NCI-H1694 treated with DMSO at 0.1 percent for 48 hours (cell line): ENCODE measurements at places on chromosomes 16 and 17.
A peak's percentile ranks its signal among the peaks of the same experiment; 100 is the strongest.

- DNase-seq = no peak
These were observed 22.2 kb downstream of the CFAP52 start for GRCh38 chr17:9598661-9599060.

DNA sequence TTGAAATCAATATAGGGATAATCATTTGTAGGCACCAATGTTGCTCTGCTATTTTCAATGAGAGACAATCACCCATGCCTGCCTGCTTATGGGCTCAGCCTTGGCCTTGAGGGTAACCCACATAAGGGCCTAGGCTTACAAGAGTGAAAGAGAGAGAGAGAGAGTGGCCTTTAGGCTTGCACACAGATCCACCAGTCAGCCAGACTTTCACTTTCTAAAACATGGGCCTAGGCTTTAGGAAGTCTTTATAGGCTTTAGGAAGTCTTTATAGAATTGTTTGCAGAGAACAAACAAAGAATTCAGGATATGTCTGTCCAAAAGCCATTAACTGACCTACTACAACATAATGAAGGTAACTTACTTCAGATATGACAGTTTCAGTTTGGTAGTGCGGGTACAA is 3.4 kb downstream of the ABCA9 start:
- DNase-seq = no peak

DNA sequence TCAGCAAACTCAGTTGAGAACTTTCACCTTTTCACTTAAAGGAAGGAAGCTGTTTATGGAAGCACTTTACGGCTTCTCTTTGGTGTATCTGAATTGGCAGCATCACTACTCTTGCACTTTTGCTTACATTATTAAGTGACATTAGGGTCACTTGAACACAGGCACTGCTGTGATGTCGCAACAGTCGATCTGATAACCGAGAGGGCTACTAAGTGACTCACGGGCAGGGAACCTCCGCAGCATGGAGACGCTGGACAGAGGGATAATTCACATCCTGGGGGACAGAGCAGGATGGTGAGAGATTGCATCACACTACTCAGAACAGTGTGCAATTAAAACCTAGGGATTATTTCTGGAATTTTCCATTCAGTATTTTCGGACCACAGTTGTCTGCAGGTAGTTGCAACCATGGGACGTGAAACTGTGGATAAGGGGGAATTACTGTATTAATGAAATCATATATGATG is 56.5 kb downstream of the DNAH2 start:
- no peak for DNase-seq

DNA sequence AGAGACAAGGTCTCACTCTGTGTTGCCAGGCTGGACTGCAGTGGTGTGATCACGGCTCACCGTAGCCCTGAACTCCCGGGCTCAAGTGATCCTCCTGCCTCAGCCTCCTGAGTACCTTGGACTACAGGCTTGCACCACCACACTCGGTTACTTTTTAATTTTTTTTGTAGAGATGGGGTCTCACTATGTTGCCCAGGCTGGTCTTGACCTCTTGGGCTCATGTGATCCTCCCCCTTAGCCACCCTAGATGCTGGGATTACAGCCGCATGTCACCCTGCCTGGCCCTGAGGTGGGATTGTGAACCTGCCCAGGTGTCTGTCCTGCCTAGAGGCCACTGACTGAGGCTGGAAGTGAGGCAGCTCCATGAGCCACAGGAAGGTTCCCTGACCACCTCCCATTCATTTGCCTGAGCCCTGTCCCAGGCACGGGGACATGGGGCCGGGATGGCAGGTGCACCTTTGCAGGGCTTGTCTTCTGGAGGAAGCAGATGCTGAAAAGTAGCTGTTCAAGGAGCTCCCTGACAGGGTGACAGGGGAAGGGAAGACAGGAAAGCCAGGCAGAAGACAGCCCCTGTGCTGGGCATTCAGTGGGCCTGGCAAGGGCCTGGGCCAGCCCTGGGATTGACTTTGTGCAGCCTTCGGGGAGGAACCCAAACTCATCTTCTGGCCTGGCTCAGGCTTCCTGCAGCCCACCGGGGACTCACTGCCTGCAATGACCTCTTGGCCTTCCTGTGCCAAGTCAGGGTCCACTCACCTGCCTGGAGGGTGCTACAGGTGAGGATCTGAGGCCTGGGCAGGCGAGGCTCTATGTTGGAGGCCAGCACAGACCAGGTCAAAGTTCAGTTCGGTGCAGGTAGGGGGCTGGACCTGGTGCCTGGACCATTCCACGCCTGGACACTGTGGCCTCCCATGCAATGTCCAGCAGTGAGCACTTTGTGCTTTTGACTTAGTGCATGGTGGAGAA is 8.1 kb upstream of the NOTUM start:
- DNase-seq = no peak

DNA sequence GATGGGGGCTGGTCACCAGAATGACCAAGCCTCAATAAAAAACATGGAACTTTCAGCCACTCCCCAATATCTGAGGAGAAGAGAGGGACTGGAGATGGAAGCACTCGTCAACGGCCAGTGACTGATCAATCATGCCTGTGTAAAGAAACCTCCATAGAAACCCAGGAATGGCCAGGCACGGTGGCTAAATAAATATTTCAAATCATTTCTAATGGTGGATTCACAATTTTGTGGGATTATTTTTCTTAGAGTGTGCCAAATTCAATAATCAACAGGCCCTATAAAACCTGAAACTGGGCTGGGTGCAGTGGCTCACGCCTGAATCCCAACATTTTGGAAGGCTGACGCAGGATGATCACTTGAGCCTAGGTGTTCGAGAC is 16.4 kb downstream of the NSMCE1 start:
- no peak for DNase-seq

DNA sequence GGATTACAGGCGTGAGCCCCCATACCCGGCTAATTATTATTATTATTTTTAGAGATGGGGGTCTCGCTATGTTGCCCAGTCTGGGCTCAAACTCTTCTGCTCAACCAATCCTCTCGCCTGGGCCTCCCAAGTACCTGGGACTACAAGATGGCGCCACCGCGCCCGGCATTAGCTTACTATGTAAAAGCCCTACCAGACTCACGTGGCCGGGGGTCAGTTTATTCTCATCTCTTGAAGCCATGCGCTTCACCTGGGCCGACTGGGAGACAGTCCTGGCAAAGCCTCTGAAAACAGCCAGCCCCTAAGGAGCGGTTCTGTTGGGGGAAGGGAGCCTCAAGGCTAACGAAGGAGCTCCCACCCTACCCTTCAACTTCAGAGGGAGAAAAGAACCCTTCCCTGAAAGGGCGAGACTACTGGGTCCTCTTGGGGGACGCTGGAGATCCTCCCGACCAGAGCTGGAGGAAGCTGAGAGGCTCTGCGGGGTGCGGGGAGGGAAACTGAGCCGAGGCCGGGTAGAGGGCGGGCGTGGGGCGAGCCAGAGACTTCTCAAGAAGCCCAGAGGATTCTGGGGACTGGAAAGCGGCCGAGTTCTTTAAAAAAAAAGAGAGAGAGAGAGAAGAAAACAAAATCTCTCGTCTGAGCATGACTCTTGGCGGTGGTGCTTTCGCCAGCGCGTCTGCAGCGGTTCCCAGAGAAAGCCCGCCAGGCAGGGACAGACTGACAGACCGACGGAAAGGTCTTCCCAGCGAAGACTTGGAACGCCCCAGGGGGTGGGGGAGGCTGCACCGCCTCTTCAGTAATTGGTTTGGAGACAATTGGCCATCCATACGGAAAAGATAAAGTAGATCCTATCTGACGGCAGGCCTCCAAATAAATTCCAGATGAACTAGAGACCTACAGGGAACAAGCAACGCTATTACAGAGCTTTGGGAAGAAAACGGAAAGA is 5.6 kb upstream of the TUBG2 start:
- DNase-seq = no peak

DNA sequence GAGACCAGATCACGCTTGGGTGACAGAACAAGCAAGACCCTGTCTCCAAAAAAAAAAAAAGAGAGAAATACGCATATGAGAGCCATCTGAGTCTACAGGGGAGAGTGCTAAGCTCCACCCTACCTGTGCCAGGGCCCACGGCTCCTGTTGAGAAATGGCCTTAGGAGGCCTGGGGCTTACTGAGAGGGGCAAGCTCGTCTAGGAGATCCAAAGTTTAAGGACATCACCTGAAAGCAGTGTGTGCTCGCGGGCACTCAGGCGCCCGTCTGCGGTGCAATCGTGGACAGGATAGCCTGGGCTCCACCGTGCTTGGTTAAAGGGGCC is 14.5 kb upstream of the BAIAP2 start:
- no peak for DNase-seq

GRCh38 chr17:31565652-31566051 is 174.2 kb downstream of the RAB11FIP4 start:
- DNase-seq = no peak

- peak; percentile 4 for DNase-seq
These were observed 451.3 kb downstream of the PMP22 start for GRCh38 chr17:14813649-14814370.

GRCh38 chr17:45289301-45290268 is 27.2 kb downstream of the MAP3K14 start:
- DNase-seq = no peak

- DNase-seq = no peak
These were observed 46.2 kb downstream of the SMPD3 start for GRCh38 chr16:68401871-68402747.

- no peak for DNase-seq
These were observed 7.8 kb downstream of the NCBP3 start for GRCh38 chr17:3838206-3838605.

DNA sequence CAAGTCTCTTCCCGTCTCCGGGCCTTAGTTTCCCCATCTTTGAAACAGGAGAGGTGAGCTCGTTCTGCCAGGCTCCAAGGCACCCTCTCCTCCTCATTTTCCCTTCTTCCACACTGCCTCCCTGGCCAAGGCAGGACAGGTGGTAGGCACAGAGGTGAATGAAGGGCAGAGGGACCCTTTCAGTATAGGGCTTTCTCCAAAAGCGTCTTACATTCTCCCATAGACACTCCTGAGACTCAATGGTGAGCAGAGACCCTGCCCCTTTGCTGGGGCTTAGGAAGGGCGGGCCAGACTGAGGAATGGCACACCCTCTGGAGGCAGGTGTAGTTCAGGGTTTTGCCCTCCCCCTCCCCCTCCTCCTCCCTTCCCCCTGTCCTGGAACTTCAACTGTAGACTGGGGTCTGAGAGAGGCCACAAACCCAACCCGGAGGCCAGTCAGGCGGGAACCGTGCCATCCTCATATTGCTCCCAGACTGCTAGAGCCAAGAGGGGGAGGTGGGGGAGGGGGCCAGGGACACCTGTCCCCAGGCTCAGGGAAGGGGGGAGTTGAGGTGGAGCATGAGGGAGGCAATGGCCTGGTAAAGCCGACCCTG is 1.9 kb downstream of the PLEKHH3 start:
- DNase-seq = no peak

- no peak for DNase-seq
These were observed 40.7 kb downstream of the RGS9 start for GRCh38 chr17:65177901-65178300.

GRCh38 chr17:28963055-28963611 is 11.8 kb upstream of the PHF12 start:
- no peak for DNase-seq

GRCh38 chr17:7823581-7824001 is 10.4 kb upstream of the KDM6B start:
- no peak for DNase-seq

GRCh38 chr16:85593494-85594221 is 19.5 kb upstream of the GSE1 start:
- DNase-seq = peak; percentile 72

DNA sequence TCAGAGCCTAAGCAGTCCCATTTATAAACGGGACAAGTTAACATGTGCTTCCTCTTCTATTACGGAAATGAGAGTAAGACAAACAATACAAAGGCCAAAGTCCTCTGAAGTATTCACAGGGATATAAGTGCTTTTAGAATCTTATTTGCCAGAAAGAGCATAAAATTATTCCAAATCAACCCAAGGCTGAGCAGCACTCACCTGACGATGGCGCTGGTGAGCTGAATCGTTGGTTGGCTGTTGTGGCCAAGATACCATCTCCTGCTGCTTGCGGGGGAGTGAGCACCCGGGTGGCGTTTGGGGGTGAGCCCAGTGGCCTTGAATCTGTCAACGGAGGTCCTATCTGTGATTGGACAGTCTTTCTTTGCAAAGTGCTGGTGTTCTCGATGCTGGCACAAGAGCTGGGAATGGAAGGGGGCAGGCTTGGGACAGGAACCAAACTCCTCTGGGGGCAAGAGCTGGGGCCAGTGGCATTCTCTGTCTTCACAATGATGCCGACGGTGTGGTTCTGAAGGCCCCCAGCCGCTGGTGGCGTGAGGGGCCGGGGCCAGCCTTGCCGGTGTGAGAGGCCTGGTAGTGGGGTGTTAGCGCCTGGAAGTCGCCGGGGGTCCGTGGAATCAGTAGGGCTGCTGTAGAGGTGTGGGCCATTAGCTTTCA is 9.5 kb upstream of the DHRS13 start:
- DNase-seq = no peak

DNA sequence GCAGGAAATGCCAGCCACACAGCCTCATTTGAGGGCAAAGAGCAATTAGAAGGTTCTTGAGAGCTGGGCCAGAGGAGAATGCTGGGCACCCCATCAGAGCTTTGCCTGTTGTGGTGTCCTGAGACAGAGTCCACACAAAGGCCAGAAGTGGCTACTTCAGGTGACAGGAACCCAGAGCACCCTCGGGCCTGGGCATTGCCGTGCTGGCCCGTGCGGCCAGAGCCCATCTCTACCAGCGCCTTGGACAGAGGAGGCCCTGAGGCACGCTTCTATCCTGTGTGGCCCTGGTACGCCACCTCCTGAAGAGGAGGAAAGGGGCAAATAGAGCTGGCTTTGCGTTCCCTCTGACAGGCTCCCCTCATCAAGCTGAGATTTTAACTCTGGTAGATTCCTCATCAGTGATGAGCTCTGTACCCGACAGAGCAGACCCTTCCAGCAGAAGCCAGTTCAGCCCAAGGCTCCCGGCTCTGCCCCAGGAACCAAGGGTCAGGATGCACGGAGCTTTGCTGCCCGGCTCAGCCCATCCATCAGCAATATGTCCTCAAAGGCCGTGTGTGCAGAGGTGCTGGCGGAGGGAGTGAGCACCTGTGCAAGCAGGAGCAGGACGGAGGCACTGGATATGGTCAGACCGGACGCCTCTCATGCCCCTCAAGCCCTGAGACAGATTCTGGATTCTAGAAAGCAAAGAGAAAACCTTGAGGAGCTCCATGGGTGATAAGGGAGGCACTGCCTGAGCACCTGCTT is 3.4 kb upstream of the RASD1 start:
- no peak for DNase-seq
